ENCODE measurements at places on chromosomes 6 and 20.

- DNase-seq, result no peak
These were observed 4.9 kb downstream of the VSTM2L start for GRCh38 chr20:37907677-37908401.

- DNase-seq, result no peak
These were observed 120.2 kb upstream of the RAB32 start for GRCh38 chr6:146423452-146423851.

GRCh38 chr6:134420614-134421181 is 102.8 kb upstream of the SGK1 start:
- DNase-seq, result no peak

GRCh38 chr6:13560651-13561044 is 13.8 kb upstream of the SIRT5 start:
- DNase-seq, result no peak

DNA sequence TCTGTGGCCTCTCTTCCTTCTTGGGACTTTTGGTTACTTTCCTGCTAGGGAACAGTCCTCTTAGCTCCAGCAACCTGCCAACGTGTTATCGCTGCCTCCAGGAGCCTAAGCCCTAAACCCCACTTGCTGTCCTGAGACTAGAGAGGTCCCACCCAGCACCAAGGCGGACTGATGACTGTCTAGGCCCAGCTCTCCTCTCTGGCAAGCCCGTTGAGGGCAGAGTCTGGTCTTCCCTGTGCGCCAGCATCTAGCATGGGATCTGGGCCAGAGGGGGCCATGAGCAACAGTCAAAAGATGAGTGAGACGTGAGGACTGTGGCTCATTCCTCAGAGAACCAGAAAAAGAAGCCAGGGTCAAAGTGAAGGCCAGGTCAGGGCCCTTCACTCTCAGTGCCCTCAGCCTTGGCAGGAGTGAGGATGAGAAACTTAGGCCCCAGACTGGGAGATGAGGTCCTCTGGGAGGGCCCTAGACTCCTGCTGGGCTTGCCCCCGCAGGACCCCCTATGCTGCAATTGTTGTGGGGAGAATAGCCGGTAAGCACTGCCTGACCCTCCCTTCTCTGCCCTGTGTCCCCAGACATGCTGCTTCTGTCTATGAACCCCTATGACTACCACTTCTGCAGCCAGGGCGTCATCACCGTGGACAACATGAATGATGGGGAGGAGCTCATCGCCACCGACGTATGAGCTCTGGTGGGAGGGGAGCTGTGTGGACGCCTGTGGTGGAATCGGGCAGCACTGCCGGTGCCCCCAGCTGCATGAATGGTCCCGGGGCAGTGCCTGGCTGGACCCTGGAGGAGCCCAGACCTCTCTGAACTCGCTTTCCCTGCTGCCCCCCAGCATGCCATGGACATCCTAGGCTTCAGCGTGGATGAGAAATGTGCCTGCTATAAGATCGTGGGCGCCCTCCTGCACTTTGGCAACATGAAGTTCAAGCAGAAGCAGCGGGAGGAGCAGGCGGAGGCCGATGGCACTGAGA is 30.9 kb downstream of the MYH7B start:
- DNase-seq, result no peak

DNA sequence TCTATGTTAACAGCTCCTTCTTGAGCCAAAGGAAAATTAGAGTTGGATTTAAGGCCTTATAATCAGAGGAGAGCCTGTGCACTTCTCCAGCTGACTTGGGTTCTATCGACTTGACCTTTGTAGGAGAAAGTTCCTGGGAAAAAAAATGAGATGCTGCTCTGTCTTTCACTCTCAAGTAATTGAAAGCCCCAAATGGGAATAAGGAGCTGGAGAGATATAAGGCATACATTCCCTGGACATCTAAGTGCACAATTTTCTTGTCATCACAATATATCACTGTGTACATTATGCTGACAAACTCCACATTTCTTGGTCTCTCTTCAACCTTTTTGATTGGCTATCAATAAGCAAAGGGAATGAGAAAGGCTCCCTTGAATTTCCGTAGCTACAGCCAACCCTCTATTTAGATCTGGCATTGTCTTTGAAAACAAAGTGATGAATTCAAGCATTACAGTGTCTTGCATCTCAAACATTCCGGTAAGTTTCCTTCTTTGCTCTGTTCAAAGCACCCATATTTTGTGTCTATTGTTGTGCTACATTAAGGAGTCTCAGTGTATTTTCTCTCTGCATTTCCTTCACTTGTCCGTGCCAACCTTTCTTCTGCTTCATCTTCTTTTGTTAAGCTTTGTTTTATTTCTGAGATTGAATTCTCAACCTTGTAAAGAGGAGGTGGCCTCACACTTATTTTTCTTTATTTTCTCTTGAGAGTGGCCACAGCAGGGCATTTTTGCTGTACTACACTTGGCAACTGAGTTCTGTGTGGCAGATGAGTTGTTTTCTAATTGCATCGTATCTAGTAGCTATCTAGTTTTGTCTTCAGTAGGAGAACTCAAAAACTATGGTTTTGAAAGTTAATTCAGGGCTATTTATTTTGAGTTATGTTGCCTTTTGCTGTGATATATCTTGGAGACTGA is 450.3 kb upstream of the MAN1A1 start:
- DNase-seq, result no peak

- DNase-seq, result no peak
These were observed 2.1 kb downstream of the IRF4 start for GRCh38 chr6:393391-394221.

GRCh38 chr6:136593748-136594490 is 43.7 kb upstream of the MAP7 start:
- DNase-seq, result no peak

DNA sequence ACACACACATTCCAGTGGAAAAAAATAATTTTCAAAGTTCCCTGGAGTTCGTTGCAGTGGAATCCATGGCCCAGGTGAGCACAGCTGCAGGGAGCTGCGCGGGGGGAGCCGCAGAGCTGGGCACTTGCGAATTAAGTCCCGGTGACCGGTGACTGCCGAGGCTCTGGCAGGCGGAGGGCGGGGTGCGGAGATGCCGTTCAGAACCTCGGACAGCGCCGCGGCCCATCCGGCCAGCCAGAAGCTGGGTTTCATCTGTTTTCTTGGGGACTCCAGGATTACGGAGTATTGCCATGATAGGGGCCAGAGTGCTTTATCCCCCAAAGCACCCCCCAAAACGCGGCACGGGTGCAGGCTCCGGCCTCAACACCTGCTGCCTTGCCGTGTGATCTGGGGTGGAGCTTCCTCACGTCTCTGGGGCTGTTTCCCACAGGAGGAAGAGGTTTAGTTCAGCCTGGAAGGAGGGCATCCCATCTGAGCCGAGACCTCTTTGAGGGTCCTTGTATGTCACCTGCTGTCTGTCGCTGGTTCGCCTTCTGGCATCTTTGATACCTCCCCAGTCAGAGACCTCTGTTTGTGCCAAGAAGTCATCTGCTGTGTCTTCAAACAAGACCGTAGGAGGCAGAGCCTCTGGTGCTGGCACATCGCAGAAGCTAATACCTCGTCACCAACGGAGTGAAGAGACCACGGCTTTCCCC is 99.4 kb downstream of the YTHDF1 start:
- no peak for DNase-seq

GRCh38 chr6:113584767-113585166 is 272.4 kb upstream of the MARCKS start:
- no peak for DNase-seq

DNA sequence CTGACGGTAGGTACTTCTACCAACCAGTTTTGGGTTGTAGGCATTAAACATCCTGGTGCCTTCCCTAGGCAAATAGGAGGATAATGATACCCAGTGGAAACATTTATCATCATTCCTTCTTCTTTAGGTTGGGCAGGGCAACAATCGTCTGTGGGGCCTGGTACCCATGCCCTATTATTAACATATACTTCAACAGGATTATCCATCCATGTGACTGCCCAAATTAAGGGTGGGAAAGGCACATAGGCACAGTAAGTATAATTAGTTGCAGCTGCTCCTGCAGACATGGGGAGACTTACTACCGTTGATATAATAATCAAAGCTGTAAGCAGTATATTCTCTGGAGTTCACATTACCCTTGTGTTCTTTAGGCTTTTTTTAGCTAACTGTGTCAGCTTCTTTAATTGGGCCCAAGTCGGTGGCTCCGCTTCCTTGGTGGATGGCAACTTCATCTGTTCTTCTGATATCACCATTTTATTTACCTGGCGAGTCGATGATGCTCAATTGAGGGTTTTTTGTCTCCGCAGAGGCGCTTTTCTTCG is 16.8 kb downstream of the RPL7L1 start:
- DNase-seq, result no peak

DNA sequence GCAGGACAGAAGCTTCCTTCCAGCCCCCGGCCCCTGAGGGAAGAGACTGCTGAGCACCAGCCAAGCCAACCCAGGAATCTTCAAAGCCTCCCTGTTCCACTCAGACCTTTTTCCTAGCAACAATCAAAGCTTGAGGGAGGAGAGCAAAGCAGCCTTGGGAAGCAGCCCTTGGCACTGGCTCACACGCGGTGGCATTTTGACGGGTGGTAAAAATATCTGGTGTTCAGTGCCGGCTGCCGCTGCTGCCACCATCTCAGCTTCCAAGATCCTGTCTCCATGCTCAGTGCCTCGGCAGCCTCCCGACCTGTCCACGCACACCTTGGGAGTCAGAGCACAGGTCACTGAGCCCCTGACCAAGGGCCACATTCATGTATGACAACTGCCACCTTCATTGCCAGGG is 170.1 kb downstream of the LRFN2 start:
- DNase-seq, result no peak

DNA sequence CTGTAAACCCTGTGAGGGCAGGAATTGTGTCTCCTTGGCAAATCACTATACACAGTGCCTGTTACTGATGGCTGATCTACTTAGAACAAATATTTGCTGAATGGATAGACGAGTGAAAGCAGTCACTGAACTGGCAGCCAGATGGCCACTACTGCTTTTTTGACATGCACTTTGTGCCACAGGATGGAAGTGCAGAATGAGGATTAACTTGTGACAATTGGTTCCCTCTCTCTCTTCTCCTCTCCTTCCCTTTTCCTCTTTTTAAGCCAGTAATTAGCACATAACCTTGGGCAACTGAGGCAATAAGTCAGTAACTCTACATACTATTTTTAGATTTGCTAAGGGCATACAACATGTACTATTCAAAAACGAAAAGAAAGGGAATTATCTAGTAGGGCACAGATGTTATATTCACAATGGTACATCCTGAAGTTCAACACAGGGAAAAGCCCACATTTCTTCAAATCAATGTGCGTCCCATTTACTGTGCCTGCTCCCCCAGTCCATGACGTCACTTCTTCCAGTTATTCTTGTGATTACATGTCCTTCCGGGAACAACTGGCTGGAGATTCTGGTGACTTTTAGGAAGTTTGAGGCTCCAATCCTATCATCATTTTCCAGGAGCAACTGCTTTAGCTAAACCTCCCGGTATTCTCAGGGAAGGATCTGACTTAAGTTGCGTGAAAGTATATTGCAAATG is 17.0 kb upstream of the RPS6KA2 start:
- no peak for DNase-seq

DNA sequence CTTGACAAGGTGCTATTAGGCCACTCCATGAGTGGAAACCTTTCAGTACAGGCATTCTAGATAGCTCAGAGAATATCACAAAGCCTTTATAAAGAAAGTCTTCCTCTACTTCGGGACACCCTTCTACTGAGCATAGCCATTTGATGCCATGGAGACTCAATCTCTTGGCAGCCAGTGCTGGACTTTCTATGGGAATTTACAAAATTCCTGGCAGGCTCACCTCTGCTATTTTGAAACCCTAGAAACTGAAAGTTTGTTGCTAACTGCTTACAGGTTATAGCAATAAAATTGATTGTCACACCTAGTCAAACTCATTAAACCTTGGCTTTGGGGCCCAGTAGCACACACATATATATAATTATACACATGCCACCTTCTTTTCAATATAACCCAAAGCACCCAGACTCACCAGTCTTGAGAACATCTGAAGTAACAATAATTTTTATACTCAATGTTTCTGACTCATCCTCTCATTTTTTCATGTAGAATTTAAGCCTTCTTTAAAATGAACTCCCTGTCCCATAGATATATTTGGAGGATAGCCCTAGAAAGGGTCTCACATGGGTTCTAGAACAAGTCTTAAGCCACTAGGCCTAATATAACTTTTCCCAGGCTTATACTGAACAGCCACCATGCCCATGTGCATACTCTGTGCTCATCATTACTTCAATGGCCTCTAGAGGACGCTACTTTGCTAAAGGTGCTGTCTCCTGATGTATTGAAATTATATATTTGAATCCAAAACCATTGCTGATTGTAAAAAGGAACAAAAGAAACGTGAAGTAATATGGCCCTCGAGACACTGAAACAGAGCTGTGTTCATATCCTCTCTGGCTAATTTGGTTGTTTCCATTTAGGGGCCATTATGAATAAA is 368.1 kb upstream of the MARCKS start:
- no peak for DNase-seq

DNA sequence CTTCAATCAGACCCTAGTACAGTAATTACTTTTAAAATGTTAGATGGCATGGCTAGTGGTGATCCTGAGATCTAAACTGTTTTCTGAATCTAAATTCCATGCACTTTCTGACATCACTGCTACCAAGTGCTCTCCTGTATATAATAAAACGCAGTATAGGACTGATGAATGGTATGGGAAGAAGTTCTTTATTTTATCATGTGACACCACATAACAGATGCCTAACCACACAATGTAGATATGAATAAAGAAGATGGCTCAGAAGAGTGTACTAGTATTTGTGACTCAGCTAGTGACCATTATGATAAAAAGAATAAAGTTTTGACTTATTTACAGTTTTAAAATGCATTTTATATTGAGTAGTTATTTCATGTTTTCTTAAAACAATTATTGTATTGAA is 8.5 kb downstream of the NDUFAF4 start:
- no peak for DNase-seq

DNA sequence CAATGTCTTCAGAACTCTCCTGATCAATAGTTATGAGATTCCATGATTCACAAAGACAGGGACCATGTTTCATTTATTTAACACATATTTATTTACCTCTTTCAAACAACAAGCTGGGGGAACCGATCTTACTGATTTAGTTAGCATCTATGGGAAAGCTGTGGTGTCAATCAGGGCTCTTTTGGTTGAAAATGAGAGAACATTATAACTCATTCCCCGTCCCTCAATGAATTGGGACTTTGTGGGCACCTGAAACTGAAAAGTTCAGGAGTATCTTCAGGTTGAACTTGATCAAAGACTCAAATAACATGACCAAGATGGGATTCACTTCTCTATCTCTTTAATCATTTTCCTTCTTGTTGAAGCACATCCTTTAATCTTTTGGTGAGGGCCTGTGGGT is 67.4 kb downstream of the CHMP4B start:
- no peak for DNase-seq

DNA sequence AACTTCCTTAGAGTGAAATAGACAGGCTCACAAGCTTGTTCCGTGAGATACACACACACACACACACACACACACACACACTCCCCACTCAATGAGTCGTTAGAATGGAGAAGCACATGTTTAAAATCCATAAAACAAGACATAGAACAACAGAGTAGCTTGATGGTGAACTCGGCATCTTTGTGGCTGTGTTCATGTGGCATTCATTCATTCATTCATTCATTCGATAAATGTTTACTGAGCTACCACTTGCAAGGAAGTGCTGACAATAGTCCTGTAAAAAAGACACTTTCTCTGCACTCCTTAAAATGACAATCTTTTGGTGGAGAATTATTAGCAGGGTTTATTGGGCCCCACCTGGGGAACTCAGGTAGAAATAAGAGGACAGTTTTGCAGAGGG is 242.0 kb downstream of the FOXA2 start:
- no peak for DNase-seq

All from stimulated activated CD8-positive, alpha-beta memory T cell treated with anti-CD3 and anti-CD28 coated beads, Interleukin-2, amount 100 ng/mL, for 1 hour (primary cell).